ENCODE measurements at places on chromosomes 12 and 14.
A peak's percentile ranks its signal among the peaks of the same experiment; 100 is the strongest.

DNA sequence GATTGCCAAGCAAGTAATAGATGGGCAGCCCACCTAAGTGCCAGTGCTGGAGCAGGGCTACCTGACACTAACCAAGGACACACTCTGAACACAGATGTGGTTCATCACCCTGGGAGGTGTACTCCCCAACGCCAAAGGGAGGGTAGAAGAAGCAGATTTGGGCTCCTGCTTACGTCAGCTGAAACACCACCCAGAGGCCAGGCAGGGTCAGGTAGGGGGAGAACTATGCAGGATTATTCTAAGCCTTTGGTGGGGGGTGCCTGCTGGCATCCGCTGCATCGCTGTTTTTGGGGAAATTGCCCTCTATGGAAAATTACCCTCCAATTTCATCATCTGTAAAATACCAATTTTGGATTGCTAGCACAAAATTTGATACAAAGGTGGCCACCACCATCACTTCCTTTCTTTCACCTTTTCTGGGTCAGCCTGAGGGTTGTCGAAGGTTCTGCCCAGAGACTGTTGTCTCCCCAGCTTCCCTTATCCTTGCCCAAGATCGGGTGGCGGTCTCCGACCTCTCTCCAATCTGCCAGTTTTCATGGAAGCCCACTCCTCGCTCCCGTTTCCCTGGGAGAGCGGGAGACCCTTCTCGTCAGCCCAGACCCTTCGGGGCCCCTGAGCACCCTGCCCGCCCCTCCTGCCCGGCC lies 535 bp downstream of the BIN2 start:
- DNase-seq = peak; percentile 38

DNA sequence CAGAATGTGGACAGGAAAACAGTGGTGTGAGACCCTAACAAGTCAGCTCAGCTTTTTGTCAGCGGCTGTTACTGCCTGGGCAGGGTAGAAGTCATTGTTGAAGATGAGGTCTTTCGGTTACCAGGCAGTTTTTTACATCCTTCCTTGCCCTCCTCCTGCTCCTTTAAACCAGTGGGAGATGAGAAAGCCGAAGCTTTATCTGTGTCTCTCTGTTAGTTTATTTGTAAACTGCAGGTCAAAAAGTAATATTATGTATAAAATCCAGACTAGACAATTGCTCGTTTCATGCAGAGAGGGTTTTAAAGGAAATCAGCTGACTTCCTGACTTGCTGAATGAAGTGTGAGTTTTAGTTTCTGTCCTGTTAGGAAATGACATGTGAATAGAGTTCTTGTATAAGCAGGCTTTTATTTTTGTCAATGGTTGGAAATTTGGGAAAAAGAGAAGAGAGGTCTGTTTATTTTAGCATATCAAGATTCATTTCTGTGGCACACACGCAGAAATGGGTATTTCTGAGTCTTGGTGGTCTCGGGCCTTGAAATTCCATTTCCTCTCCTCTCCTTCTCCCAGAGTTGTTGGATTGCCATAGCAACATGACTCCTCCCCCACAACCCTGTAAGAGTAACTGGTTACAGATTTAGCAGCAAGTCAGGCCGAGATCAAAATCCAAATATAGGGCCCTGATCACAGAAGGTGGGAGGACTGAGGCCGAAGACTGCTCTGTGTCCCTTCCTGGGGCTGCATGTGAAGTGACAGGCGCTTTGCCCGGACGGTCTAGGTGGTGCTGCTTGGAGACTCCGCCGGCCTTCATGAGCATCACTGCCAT lies 60.8 kb downstream of the SAMD4A start:
- DNase-seq = peak; percentile 24

DNA sequence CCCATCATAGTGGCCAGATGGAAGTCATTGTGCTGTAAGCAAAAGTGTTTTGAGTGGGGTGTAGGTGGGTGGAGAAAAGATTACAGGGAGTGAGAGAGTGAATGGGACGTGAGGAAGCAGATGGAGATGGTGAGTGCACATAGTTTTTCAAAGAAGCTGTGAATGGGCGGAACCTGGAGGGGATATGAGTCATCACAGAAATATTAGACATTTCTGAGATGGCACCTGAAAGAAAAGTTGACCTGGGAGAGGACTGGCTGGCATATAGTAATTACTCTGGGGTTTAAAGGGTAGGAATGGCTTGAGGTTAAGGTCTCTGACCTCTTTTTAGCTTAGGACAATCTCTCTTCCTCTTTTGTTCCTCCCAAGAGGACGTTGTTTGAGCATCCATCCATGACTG lies 50.5 kb downstream of the ANO4 start:
- no peak for DNase-seq

DNA sequence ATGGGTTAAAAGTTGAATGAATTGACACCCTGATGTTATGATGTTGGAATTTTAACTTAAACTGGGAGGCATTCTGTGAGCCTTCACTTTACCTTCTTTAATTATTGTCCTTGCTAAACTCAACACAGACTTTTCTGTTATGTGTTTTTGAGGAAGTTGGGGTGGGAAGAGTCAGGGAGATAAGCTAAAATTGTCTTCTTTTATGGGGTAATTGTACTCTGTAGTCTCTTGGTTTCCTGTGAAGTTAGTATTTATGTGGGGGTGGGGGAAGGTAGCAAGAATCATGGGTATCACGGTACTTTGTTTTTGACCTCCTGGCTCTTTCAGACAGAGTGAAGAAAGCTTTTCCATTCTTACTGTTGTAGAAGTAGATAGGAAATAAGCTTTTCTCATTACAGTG lies 32.9 kb downstream of the RAB21 start:
- no peak for DNase-seq

DNA sequence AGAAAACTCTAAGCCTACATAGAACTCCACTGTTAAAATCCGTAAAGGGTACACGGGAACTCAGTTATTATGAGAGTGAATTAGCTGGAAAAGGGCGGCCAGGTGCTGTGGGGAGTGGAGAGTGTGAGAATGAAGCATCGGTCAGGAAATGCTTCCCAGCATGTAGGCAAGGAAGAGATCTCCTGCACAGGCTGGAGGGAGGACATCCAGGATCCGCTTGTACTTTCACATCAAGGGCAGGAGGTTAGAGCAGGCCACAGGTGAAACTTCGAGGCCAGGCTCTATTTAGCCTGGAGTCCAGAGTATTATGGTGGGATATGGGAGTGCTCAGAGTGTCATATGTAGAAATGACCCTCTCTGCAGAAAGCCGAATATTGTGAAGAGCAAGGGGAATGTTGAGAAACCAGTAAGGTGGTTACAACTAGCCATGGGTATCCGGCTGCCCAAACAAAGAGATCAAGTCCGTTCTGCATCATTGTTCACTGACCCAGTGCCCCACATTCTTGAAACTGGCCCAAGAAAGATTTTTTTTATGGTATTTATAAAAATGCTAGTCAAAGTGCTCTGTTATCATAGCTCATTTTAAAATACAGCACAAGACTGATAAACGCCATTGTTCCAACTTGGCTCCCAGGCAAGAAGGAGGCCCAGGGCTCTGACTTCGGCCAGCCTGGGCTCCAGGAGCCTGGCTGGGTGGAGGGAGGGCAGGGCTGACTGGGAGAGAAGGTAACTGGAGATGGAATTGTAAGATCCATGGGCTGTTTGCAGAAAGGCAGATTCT lies 79.4 kb upstream of the HIF1A start:
- DNase-seq = no peak

DNA sequence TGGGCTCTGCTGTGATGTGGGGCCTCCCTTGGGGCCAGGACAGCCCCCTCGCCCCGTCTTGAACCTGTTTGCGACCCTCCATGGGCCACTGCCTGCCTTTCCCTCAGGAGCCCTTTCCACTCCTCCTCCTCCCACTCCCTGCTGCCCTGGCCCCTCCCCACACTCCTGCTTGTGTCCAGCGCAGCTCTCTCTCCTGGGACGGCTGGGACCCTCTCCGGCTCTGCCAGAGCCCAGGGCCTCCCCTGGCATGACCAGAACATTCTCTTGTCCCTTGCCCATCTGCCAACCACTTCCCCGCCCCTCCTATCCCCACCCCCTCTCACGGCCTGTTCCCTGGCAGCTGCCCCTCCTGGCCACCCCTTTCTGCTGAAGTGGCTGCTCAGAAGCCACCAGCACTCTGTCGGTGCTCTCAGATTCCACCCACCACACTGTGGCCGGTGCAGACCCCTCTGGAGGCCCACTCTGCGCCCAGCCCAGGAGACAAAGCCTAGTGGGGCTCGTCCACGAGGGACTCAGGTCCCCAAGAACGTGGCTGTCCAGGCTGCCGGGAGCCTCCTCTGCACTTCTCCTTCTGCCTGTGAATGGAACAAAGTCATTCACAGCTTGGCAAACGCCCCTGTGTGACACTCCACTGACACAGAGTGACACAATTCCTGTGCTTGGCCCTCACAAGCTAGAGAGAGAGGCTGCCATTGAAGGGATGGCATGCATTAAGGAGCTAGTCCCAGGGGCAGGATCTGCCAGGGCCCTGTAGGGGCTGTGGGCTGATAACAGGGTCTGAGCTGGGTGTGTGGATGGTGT lies 1.4 kb downstream of the ASPG start:
- peak; percentile 43 for DNase-seq

DNA sequence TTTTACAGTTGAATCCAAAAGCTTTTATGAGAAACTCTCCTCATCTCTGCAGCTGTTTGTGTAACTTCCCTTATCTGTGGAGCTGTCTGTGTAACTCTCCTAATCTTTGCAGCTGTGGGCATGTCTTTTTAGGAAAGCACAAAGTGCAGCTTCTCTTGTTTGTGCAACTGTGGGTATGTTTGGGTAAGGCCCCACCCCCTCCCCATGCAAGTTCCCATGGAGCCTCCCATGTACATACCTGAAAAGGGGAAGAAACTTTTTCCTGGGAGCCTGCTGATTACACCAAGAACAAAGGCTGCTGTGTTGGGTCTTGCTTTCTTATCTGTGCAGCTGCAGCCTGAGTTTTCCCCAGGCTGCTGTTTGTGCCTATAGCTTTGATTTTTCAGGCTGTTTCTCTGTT lies 42.7 kb upstream of the CDKN3 start:
- DNase-seq = no peak

- no peak for DNase-seq
These were observed at the start of gene OR4Q3 for GRCh38 chr14:19743256-19743655. TSS of gene OR4Q3 (plus strand) at chr14:19743571.

DNA sequence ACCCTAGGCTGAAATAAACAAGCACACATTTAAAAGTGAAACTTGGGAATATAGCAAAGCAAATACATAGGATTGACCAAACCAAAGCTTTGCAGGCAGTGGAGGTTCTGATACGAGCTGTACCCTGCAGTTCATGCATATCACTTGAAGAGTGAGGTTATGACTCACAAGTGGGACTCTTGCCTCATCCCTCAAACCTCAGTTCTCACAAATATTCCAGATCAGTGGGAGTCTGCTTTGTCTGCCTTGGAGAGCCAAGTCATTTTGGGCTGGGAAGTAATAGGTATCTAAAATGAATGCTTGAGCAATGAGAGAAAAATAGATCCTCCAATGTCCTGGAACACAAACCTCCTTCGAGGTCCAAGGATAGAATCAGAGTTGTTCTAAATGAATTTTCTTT lies 116.4 kb downstream of the LRIG3 start:
- DNase-seq = no peak

DNA sequence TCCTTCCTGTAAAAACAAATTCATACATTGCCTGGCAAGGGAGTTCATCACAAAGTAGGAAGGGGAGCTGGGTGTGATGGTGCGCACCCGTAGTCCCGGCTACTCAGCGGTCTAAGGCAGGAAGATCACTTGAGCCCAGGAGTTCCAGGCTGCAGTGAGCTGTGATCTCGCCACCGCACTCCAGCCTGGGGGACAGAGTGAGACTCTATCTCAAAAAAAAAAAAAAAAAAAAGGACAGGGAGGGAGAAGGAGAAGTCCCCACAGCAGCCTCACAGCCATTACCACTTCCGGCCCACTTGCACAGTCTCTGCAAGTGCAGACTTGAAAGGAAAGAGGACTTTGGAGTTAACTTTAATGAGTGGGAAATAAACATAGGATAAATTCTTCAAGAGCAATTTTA lies 121.0 kb downstream of the FBXL14 start:
- peak; percentile 38 for DNase-seq

DNA sequence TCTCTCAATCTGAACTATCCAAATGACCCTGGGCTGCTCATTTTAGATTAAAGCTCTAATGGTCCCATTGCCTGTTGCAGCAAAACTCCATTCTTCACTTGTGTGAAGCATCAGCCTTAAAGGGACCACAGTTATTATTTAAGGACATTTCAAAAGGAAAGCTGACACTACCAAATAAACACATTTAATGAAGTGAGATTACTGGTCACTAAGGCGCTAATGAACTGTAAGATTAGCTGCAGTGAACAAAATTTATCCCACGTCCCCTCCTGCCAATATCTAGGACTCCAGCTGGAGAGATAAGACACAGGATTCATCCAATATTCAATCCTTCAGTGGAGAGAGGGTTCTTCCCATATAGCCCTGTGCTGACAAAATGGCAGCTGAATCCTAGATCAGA lies 1029.2 kb upstream of the SEL1L start:
- no peak for DNase-seq

- DNase-seq = no peak
These were observed 18.6 kb downstream of the RASSF8 start for GRCh38 chr12:25977047-25977446.

Measured in left colon (tissue), 2 donors.